ENCODE measurements at places on chromosomes 5 and 9. TPM values are rescaled to one million over a fixed set of nuclear protein-coding genes. Genes with fewer than 3 reads are reported as not detected.

The PFN3 gene
- total RNA-seq, result not detected

- DNase-seq, result no peak
These were observed 27.5 kb upstream of the HAND1 start for GRCh38 chr5:154505567-154505966.

DNA sequence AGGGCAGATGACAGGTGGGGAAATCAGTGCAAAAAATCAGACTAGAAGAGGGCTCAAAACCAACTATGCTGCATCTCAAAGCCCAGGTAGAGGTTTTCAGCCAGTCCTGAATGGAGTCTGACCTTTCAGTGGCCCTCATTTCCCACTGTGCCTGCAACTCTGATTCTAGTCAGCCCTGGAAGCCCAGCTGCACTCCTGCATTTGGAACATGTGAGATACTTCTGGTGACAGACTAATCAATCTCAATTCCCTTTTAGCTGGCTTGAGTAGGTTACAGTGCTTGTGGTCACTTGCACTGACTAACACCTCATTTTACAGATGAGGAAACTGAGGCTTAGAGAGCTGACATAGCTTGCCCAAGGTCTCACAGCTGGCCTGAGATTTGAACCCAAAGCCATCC, 7.9 kb upstream of the ACSL6 start:
- no peak for DNase-seq

DNA sequence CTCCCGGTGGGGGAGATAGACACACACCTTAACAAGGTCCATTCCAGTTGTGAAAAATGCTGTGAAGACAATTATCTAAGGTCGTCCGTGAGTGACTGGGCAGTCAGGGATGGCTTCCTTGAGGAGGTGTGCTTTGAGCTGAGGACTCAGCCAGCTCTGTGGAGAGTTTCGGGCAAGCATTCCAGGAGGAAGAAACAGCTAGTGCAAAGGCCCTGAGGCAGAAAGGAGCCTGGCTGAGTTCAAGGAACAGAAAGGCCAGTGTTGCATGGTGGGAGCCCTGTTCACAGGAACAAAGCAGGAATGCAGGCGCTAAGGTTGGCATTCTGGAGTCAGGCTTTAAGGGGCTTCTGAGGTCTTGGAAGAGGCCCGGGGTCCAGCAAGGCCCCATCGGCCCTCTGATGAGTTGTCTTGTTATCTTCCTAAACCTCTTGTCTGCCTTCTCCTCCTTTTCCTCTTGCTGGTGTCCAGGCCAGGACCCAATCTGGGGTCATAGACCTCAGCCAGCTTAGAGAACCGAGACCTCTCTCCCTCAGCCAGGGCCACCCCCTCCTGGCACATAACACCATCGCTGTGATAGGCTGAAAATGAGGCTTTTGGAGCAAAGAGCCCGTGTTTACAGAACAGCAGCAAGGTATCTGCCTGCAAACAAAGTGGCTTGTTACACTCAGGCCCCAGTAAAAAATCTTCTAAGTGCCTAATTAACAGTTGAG, 270.2 kb upstream of the MVB12B start:
- DNase-seq, result no peak

- DNase-seq, result peak; percentile 65
These were observed 7.2 kb downstream of the ERGIC1 start for GRCh38 chr5:172841256-172841655.

The ZNF169 gene
- total RNA-seq, result 9.8 TPM

GRCh38 chr5:72702881-72703434, 113.5 kb upstream of the TNPO1 start:
- DNase-seq, result no peak

The FOXI1 gene
- total RNA-seq, result not detected

DNA sequence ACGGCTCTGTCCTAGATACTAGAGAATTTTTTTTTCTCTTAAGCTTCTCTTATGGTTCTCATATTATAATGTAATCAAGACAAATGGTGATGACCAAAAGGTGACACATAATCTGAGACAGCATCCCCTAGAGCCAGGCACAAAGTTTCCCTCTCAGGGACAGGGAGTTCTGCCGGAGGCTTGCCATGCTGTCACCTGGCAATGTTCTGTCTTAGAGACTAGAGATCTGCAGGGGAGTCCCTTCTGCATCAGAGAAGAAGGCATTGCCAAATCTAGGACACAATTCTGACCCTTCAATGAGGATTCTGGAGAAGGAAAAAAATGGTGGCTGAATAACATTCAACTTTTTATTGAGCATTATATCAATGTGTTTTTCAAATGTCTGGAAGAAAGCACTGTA, 261.2 kb upstream of the TRPC7 start:
- DNase-seq, result no peak

The C5 gene
- 10.9 TPM for total RNA-seq

DNA sequence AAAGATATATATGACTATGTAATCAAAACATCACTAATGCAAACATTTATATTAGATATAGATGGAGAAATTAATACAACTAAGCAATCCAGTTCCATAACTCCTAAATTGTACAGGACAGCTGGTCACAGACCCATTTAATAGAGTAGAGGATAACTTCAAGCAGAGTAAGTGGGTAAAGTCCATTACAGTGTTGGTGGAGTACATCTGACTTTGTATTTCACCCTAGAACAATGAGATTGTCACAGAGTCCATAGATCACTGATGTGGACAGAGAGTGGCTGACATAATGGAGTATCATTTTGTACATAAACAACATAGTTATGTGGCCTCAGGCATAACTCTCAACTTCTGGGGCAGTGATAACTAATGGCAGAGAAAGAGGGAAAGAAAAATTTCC, 267.8 kb upstream of the KLF9 start:
- no peak for DNase-seq

DNA sequence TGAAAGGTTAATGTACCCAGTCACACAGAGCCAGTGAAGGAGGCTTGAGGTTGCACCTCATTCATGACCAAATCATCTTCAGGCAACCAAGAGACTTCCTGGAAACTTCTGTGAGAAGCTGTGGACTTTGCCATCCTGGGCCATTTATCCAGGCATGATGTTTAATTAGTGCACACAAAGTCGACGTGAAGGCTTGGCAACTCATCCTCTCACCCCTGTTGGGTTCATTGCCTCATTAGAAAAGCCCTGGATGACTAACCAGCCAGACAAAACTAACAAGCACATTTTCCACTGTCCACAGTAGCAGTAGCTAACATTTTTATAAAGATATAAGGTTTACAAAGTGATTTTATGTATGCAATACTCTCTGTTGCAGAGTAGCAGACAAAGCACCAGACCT, 65.7 kb upstream of the ZNF462 start:
- no peak for DNase-seq

The GABBR2 gene
- 45.3 TPM for total RNA-seq

The FST gene
- 12.4 TPM for total RNA-seq

GRCh38 chr5:79561525-79561893, 47.6 kb upstream of the HOMER1 start:
- DNase-seq, result no peak

- no peak for DNase-seq
These were observed 17.2 kb upstream of the ADAMTSL1 start for GRCh38 chr9:18456624-18457237.

The PLAC8L1 gene
- not detected for total RNA-seq

The NR2F1-AS1 gene
- 70.1 TPM for total RNA-seq

DNA sequence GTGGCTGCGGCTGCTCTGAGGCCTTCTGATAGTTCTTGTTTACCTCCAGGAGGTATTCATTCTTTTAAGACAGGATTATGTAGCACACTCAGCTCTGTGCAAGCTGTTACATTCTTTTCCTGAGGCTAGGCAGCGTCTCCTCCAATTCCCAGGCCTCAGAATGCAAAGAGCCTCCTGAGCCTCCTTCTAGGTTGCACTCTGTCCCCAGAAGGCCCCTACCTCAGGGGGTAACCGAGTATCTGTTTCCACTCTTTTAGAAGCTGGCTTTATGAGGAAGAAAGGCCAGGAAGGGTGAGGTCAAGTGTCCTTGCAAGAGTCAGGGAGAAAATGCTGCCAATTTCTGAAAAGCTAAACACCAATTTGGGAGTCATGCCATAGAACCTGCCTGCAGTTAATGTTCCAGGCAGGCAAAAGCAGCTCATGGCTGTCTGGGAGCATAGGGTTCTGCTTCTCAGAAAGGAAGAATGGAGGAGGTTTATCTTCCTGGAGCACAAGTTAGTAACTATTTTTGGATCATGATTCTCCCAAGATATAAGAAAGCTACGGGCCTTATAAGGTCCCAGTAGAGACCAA, 178.9 kb downstream of the SEMA6A start:
- peak; percentile 42 for DNase-seq

The FAF2 gene
- 33.7 TPM for total RNA-seq

The LURAP1L gene
- 13.3 TPM for total RNA-seq

- peak; percentile 11 for DNase-seq
These were observed 59.1 kb upstream of the TLR4 start for GRCh38 chr9:117644932-117645636.

GRCh38 chr5:41747708-41748107, 122.5 kb downstream of the OXCT1 start:
- DNase-seq, result no peak

GRCh38 chr5:96548905-96549304, 113.3 kb upstream of the CAST start:
- DNase-seq, result no peak

DNA sequence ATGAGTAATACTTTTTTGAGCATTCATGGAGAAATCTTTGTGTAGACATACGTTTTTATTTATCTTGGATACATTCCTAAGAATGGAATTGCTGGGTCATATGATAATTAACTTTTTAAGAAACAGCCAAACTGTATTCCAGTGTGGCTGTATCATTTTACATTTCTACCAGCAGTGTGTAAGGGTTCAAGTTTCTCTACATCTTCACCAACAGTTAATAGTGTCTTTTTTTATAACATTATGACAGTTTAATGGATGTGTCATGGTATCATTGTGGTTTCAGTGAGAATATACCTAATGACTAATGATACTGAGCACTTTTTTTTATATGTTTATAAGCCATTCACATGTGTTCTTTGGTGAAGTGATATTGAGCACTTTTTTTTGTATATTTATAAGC, 52.4 kb downstream of the NIPBL start:
- DNase-seq, result no peak

- DNase-seq, result peak; percentile 87
These were observed 490.9 kb downstream of the GADD45G start for GRCh38 chr9:90095682-90096081.

DNA sequence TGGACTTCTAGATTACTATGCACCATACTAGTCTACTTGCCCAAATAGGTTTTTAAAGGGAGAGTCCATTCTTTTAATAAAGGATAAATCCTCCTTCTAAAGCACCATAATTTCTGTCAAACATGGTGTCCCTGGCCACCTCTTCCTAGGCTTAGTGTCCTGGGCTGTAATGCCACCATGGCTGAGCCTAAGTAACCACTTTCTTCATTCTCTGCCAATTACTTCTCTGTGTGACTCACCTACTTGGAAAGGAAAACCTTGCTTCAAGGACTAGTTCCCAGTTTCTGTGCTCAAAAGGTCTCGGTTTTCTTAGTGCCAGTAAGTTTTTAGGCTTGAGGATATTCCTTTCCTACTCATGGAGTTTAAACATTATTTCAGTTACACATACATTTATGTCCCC, 273.4 kb downstream of the DENND1A start:
- DNase-seq, result no peak

- peak; percentile 5 for DNase-seq
These were observed 101.0 kb downstream of the TMEM232 start for GRCh38 chr5:110625376-110625999.

GRCh38 chr9:79555474-79556089, 16.2 kb upstream of the TLE4 start:
- DNase-seq, result no peak

The TUT7 gene
- total RNA-seq, result 34.4 TPM

- DNase-seq, result no peak
These were observed 157.0 kb upstream of the VLDLR start for GRCh38 chr9:2464624-2465023.

DNA sequence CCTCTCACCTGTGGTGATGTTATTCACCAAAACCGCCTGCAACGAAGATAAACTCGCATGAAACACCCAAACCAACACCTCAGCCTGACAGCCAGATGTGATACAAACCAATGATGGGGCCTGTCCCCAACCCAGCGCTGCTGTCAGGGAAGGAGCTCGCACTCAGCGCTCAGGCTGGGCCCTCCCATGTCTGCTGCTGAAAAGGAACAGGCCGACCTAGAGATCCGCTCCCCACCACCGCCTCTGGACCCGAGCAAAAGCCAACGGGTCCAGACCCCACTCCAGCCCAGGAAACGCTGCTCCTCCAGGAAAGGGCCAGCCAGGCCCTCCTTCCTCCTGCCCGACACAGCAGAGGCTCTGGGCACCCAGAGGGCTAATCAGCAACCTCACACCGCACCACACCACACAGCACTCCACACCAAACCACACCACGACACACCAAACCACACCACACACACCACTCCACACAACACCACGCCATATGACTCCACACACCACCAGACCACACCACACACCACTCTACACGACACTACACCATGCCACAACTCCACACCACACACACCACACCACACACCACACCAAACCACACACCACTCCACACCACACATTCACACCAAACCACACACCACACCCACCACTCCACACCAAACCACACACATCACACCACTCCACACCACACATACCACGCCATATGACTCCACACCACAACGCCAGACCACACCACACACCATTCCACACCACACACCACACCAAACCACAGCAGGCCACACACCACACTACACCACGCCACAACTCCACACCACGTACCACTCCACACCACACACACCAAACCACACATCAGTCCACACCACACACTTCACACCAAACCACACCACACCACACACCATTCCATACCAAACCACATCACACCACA, 46.5 kb downstream of the GOLM1 start:
- DNase-seq, result no peak

DNA sequence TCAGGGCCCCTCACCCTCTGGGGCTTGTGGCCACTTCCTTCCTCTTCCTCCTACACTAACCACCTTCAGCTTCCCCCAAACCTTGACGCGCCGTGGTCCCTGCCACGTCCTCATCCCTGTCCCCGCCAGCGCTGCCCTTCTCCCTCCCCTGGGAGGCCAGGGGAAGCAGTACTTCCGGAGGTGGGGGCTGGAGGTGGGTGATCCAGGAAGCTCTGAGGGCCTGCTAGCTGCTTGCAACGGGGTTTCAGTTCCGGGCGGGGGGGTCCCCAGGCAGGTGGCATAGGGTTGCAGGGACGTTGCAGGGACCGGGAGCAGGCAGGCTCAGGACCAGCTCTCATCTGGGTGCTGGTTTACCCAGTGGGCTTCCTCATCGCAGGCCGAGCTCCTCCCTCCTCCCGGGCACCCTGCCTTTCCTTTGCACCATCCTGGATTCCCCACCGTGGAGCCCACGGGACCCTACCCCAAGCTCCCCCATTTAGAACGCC, 70.0 kb downstream of the RXRA start:
- no peak for DNase-seq

GRCh38 chr9:95230046-95230445, 87.5 kb downstream of the FANCC start:
- no peak for DNase-seq

GRCh38 chr9:130143279-130143893, 28.8 kb upstream of the NCS1 start:
- no peak for DNase-seq

The TPPP gene
- 12.2 TPM for total RNA-seq
